ENCODE measurements at places on chromosomes 16 and 17.

DNA sequence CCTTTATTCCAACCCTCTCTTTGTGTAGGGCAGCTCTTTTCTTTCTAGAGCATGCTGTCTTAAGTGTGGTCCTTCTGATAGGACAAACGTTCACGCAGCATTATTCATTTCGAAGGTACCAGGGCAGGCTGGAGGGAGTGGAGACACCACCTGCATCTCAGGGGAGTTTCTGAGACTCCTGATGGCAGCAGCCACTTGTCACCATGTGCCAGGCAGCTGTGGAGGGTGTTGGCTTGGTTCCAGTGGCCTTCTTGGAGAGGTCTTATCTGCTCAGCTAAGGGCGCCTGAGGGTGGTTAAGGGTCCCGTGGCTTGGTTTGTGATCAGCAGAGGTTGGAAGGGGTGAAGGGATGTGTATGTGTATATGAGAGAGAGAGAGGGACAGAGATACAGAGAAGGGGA lies 257.1 kb upstream of the EEF2KMT start:
- no peak for DNase-seq

GRCh38 chr17:46122486-46122871 lies 70.8 kb downstream of the KANSL1 start:
- DNase-seq, result no peak

DNA sequence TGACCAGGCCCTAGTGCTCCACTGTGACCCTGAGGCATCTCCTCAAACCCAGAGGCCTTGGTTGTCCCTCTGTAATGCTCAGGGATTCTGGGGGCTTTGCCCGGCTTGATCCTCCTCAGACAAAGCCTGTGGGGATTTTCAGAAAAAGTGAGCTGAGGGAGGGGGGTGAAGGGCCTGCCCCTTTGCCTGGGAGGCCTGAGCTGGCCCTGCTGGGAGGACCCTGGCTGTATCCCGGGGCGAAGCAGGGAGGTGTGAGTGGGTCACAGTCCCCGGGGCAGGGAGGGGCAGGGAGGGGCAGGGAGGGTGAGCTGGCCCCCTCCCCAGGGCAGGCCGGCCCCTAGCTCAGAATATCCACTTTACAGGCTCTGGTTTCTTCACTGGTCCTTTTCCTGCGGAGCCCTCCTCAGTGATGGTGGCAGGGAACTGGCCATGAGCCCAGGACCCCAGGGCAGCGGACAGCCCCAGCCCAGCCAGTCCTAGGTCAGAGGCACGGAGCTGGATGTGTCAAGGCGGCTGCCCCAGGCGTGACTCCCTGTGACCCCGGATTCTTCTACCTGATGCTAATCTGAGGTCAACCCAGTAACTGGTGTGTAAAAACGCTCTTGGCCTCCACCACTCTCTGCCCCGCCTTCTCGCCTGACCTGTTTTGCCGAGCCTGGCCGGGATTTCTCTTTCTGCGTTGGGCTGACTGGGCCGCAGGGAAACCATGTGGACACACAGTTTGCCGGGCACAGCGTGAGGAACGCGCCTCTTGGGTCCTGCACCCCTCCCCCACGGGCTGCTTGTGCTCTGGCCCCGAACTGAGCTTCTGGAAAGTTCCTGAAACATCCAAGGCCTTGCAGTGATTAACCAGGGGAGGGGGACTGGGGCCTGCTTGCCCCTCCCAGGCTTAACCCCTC lies 5.8 kb upstream of the FASN start:
- no peak for DNase-seq

DNA sequence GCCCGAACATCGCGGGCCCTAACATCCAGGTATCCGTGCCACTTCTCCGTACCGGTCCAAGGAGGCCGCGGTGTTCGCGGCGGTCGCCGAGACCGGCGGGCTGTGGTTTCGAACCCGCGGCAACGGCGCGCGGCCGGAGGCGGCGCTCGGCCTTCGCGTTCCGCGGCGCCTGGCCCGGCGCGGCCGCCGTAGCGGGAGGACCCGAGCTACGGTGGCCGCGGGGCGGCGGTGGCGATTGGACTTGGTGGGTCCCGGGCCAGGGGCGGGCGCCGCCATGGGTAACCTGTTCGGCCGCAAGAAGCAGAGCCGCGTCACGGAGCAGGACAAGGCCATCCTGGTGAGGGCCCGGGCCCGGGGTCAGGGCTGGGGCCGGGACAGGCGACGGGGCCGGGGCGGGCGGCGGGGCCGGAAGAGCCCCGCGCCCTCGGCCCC lies at the start of gene CHMP6:
Gene CHMP6, plus strand, starts transcription at position 197 of the 432 bp plus-strand sequence. Its CDS starts 78 bp downstream, at position 275.
- no peak for DNase-seq

DNA sequence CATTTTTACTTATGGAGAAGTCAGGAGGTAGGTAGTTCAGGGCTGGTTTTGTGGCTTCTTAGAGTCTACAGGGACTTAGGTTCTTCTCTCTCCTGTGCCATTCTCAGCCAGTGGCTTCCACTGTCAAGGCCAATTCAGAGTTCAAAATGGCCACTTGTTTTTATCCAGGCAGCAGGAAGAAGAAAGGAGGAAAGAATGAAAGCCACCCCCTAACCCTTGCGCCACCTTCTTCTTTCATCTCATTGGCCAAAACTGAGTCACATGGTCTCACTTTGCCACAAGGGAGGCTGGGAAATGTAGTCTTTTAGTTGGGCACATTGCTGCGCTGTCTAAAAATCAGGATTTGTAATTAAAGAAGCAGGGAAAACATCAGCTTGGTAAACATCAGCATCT lies 60.8 kb upstream of the MED9 start:
- DNase-seq, result peak; percentile 42

- DNase-seq, result peak; percentile 35
Measured at GRCh38 chr17:3683054-3683511, 12.9 kb downstream of the P2RX5 start.

GRCh38 chr17:2683912-2684311 lies 27.7 kb downstream of the CLUH start:
- DNase-seq, result no peak

GRCh38 chr16:11550791-11551498 lies 35.8 kb downstream of the LITAF start:
- DNase-seq, result no peak

DNA sequence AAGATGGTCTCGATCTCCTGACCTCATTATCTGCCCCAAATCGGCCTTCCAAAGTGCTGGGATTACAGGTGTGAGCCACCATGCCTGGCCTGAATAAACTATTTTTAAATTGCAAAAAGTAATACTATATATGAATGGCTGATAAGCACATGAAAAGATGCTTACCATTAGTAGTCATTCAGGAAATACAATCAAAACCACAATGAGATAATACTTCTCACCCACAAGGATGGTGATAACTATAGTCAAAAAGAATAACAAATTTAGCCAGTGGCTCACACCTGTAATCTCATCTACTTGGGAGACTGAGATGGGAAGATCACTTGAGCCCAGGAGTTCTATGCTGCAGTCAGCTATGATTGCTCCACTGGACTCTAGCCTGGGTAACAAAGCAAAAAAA lies 2.4 kb upstream of the TACO1 start:
- DNase-seq, result no peak

- no peak for DNase-seq
Measured at GRCh38 chr17:65154770-65155589, 17.8 kb downstream of the RGS9 start.
